ENCODE measurements at places on chromosomes 3 and 15.

GRCh38 chr3:108983051-108983450 lies 29.4 kb upstream of the GUCA1C start:
- DNase-seq, result no peak

GRCh38 chr15:62950462-62950931 lies 92.0 kb upstream of the TPM1 start:
- no peak for DNase-seq

- DNase-seq, result no peak
Observed at GRCh38 chr15:65451989-65452388, 29.2 kb upstream of the IGDCC4 start.

DNA sequence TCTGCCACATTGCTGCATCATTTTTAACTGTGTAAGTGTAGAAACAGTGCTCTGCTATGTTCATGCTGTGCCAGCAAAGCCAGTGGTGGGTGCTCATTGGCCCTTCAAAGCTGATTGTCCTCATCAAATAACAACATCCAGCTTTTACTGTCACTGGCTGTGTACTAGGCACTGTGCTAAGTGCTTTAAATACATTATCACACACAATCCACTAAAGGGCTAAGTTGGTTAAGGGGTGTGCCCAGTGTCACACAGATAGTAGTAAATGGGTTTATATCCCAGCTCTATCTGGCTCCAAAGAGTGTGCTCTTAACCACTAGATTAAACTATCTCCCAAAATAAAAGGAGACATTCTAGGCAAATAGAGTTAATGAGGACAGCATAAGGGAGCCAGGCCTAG lies 7.7 kb downstream of the TUBGCP4 start:
- DNase-seq, result no peak

GRCh38 chr3:164851905-164852304 lies 226.4 kb downstream of the SI start:
- DNase-seq, result no peak

DNA sequence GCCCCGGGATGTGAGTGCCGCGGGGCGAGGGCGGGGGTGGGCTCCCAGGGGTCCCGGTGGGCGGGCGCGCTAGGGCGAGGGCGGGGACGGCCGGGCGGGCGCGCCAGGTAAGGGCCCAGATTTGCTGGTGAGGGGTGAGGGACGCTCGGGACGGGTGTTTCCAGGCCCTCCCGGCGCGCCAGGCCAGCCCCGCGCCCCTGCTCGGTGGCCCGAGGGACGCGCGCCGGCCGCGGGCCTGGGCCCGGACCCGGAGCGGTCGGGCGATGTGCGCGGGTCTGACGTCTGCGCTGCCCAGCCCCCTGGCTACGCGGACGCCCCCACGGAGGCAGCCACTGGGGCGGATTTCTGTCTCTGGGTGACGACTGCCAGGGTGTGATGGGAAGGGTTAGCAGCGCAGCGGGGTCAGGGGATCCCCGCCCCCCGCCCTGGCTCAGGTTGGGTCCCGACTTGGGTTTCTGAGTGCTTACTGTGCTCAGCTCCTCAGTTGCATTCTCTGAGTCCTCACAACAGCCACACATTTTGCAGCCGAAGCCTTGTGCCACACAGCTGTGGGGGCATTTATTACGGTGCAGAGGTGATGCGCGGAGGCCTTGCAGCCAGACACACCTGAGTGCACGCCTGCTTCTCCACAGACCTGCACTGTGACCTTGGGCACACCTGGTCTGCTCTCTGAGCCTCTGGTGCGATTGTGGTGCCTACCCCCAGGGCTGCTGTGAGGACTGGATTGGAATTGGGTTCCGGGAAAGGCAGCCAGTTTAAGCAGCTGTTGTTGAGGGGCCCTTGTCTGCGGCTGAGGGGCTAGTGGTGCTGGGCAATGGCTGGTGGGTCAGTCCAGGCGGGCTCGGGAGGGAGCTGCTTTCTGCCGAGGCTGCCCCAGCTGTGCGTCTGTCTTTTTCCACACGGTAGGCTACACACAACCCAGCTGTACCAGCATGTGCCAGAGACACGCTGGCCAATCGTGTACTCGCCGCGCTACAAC lies 523 bp downstream of the HDAC11 start:
- no peak for DNase-seq

DNA sequence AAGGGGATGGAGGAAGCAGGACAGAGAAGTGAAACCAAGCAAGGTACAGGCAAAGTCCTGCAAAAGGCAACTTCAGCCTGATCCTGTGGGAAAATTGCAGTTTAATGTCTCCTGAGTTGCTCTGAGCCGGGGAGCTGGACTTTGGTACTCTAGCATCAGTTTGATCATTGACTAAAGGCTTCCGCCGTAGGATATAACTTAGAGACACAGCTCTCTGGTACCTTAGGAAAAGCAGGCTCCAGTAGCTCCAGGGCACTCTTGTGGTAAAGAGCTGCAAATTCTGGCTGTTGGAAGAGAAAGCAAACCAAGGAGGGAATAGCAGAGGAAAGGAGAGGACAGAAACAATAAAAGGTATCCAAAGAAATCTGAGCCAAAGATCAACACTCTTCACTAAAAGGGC lies 521.1 kb downstream of the PLOD2 start:
- DNase-seq, result no peak

- DNase-seq, result no peak
Observed at GRCh38 chr3:152349392-152349791, 80.7 kb downstream of the MBNL1 start.

DNA sequence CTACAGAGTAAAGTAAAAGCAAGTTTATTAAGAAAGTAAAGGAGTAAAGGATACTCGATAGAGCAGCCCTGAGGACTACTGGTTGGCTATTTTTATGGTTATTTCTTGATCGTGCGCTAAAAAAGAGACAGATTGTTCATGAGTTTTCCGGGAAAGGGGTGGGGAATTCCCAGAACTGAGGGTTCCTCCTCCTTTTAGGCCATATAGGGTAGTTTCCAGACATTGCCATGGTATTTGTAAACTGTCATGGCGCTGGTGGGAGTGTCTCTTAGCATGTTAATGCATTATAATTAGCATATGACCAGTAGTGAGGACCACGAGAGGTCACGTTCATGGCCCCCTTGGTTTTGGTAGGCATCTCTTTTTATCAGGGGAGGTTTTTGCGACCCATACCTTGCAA lies 213.1 kb downstream of the OSBPL10 start:
- no peak for DNase-seq

- no peak for DNase-seq
Observed at GRCh38 chr3:142866841-142867631, 21.8 kb downstream of the PCOLCE2 start.

- no peak for DNase-seq
Observed at GRCh38 chr3:58556761-58557221, 19.8 kb upstream of the ACOX2 start.

DNA sequence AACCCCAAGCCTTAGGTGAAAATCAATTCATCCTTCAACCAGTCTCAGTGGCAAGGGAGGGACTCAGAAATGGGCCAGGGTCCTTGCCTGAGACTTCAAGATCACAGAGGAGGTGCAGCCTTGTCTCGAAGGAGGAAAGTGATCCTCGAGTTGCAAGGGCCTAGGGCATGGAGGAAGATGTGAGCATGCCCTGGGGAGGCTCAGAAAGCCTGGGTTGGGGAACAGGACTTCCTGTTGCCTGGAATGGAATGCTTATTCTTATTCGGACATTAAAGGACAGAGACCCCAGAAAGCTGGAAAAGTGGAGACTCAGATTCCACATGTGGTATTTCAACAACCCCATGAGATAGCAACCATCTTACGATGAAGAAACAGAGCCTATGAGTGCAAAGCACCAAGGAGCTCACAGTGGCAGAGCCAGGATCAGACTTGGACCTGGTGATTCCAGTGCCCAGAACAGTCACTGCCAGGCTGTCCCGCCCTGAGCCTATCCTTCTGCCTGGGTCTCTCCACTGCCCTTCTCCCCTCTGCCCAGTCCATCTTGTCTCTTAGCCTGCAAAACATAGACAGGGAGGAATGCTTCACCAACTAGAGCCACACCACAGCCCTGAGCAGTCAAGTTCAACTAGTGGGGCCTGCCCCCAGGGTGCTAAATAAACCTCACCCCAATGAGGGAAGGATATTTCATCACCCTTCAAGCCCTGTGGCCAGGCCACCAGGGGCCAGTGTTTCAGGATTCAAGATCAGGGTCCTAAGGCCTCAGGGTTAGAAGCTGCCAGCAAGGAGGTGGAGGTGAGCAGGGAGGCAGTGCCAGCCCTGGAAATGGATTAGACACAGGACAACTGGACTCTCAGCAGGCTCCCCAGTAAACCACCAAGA lies 21.9 kb downstream of the DAPK2 start:
- no peak for DNase-seq

DNA sequence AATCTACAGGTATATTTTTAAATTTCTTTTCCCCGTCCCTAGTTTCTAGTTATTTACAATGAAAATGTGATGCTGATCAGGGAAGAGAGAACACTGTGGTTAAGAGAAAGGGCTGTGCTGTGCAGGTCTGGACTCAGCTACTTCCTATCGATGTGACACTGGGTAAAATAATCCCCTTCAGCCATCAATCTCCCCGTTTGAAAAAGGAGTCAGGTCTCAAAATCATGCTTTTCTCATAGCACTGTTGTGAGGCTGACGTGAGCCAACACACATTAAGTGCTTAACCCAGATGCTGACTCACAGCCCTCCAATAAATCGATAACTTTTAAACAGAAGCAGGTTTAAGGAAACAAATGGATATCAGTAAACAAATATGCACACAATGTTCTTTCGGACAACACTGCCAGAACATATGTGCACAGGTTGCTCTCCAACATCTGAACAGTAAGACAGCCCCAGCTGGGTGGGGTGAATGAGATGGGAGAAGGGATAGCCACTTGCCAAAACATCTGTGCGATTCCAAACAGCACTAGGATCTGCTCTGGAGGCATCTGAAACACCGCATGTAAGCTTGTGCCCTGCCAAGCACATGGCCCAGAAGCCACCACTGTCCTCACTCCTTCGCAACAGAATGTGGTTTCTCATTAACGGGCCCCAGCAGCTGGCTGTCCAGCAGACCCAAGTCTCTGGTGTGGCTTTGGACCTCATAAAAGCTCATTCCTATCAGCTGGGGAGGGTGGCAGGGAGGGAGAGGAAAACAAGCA lies 143.2 kb upstream of the PRICKLE2 start:
- DNase-seq, result no peak

- no peak for DNase-seq
Observed at GRCh38 chr3:31785734-31786133, 195.3 kb downstream of the OSBPL10 start.

DNA sequence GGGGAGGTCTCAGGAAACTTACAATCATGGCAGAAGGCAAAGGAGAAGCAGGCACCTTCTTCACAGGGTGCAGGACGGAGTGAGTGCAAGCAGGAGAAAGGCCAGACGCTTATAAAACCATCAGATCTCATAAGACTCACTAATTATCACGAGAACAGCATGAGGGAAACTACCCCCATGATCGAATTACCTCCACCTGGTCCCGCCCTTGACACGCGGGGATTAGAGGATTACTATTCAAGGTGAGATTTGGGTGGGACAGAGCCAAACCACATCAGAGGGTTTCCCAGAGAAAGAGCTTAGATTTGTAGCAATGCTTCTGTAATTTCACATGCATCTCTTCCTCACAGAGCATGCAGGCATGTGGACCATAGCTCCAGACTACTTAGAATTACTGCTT lies 615.7 kb upstream of the UBE2E2 start:
- DNase-seq, result no peak

DNA sequence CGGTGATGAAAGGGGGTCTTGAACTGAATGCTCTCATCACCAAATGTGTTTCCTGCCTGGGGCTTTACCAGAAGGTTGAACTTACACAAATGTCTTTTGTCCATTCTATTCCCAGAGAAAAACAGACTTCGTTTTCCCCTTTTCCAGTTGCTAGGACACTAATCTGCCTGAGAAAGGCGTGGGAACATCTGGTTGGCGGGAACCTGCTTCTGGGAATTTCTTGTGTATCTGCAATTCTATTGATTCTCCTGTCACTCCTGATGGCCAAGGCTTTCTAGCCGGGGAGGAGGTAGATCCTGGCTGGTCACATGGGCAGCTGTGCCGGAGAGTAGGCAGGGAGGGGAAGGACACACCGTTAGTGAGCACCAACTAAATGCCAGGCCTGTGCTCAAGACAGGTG lies 31.1 kb upstream of the CCDC174 start:
- no peak for DNase-seq

- DNase-seq, result no peak
Observed at GRCh38 chr3:107117922-107118536, 259.2 kb upstream of the CCDC54 start.

- no peak for DNase-seq
Observed at GRCh38 chr3:122502139-122502538, 12.6 kb downstream of the KPNA1 start.

DNA sequence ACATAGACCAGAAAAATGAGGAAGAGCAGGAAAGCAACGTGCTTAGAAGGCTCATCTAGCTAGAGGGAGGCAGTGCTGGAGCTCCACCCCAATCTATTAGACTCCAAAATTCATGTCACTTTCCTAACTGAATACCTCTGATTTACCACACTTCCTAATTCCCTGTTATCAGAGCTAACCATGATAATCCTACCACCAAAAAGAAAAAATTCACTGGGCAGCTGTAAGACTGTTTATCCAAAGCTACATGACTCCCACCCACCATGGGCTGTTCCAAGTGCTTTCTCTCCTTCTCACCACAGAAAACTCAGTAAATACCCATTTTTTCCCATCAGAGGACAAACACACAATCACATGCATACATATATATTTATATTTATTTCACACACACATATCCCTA lies 479.5 kb upstream of the WNT5A start:
- no peak for DNase-seq

GRCh38 chr15:57861034-57861638 lies 154.6 kb downstream of the POLR2M start:
- DNase-seq, result no peak

GRCh38 chr3:187759601-187760000 lies 14.3 kb upstream of the BCL6 start:
- DNase-seq, result no peak

DNA sequence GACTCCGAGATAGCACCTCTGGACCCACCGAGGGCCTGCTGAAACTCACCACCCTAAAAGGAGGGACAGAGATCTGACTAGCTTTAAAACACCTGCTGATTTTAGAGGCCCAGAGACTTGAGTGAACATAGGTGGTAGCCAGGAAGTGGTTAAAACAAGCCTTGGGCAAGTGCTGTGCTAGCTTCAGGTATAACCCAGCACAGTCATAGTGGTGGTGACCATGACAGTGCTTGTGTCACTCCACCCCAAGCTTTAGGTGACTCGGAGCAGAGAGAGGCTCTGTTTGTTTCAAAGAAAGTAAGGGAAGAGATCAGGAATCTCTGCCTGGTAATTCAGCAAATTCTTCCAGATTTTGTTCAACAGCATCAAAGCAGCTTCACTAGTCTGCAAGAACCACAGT lies 641.1 kb upstream of the BCHE start:
- DNase-seq, result no peak

DNA sequence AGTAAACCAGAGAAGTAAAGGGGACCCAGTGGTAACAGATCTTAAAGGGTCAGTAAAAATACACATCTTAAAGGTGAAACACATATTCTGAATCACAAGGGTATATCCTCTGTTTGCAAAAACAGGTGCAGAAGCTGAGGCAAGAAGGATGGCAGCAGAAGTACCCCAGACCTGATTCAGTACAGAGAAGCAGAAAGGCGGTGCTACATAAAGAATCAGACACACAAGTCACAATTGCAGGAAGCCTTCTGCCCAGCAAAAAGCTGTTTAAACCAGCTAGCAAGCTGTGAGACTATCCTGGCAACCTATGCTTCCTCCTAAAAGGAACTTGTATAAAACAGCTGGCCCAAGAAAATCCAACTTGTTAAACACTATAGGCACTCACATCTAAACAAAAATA lies 49.4 kb downstream of the ZNF280D start:
- DNase-seq, result no peak

- DNase-seq, result no peak
Observed at GRCh38 chr3:50124052-50124799, 30.9 kb upstream of the SEMA3F start.
